ENCODE measurements at places on chromosomes 16 and 17.

GRCh38 chr17:49260817-49261291, 30.3 kb upstream of the PHOSPHO1 start:
- peak; percentile 42 for DNase-seq

- no peak for DNase-seq
Observed at GRCh38 chr16:89484923-89485679, 5.3 kb downstream of the ANKRD11 start.

GRCh38 chr17:81930142-81931125, 2.9 kb upstream of the MAFG start:
- DNase-seq: no peak

GRCh38 chr17:77877036-77877435, 81.5 kb upstream of the TNRC6C start:
- no peak for DNase-seq

DNA sequence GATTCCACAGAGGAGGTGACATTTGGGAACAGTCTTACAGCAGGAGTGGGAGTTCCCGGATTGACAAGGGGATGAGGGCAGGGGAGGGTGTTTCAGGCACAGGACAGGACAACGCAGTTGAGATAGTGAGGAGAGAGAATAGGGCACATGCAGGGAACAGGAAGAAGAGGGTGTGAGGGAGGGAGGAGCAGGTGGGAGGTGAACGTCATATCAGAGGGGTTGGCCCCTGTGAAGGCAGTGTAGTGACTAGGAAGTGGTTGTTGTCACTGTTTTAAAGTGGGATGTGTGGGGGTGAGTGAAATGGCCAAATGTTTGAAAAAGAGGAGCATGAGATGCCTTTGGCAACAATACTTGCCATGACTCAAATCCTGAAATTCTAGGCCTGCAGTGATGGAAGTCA, 12.2 kb downstream of the PRKCB start:
- DNase-seq: no peak

GRCh38 chr17:73068322-73069153, 23.9 kb downstream of the SLC39A11 start:
- DNase-seq: peak; percentile 72

DNA sequence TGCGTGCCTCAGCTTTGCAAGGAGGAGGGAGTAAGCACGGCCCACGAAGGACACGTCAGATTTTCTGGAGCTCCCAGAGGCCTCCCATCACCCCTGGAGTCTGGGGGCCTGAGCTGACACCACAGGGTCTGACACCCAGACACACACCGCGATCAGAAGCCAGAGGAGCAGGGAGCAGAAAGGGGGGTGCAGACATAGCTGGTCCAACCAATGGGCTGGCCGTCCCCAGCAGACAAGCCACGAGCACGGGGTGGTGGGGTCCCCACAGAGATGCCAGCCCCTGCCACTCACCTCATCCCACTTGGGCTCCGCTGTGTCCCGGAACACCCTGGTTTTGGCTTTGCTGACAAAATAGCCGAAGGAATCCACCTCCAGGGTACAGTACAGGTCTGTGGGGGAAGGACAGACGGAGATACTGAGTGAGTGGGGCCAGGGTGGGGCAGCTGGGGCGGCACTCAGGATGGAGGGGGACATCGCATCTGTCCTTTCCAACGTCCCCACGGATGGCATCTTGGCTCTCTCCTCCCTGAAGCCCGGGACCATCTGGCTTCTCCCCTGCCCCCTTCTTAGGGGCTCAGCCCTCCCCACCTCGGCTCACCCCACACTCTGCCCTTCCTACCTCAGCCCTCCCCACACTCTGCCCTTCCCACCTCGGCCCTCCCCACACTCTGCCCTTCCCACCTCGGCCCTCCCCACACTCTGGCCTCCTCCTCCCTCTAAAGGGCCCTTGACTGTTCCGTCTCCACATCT, 53.5 kb downstream of the TIMM22 start:
- no peak for DNase-seq
